NCI-H2029 treated with DMSO at 0.1 percent for 48 hours (cell line): ENCODE measurements at places on chromosomes 5 and 9.
A peak's percentile ranks its signal among the peaks of the same experiment; 100 is the strongest.

DNA sequence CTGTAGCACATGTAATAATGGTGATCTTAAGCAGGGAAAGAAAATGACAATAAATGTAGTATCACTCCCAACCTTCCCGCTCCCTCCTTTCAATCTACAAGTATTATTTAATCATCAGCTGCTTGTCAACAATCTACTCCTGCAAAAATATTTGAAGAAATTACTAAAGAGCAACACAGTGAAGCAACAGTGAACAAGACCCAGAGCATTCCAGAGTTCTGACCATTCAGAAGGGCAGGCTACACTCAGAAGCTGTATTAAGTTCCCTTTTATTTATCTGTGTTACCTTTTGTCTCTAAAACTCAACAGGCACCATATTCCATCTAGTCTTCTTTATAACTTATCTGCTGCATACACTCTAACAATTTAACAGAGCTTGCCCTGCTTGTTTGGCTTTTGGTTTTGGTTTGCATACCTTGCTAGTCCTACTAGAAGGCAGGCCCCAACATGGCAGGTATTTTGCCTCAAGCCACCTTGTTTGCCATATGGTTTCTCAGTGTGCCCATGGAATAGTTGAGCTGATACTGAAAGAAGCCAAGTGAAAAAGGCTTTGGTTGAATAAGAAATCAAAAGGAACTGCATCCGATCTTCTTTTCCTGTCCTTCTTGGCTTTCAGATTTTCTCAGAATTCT, 253.9 kb downstream of the CEMIP2 start:
- DNase-seq = no peak

DNA sequence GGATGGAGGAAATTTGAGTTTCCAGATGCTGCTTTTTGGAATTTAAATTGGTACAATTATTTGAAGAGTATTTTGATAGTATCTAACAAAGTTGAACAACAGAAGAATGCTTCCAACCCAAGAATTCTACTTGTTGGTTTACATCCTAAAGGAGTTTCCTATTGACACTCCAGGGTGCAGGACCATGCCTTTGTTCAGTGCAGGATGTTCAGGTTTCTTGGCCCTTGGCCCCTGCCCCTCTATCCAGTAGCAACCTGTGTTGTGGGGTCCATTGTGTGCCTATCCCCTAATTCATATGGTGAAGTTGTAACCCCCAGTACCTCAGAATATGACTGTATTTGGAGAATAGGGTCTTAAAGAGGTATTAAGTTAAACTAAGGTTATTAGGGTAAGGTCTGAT, 750.0 kb upstream of the ZNF608 start:
- no peak for DNase-seq

- no peak for DNase-seq
Observed at GRCh38 chr9:95512709-95513095, 4.1 kb downstream of the PTCH1 start.

DNA sequence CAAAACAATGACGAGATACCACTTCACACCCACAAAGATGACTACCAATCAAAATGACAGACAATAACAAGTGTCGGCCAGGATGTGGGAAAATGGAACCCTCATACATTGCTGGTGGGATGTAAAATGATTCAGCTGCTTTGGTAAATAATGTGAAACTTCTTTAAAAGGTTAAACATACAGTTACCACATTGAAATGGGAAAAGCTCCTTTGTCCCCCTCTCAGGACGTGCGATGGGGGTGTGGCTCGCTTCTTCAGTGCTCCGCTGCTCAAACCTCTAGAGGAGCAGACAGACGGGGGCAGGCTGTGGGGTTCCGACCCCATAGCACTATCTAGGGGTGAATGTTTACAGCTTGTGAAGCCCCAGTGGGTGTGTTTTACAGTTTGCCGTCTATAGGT, 8.0 kb upstream of the PLPP6 start:
- DNase-seq = no peak

GRCh38 chr9:68999393-69000105, 14.4 kb downstream of the PRKACG start:
- peak; percentile 79 for DNase-seq

GRCh38 chr9:125707472-125707804, 430 bp upstream of the MAPKAP1 start:
- no peak for DNase-seq
